Hematopoietic multipotent progenitor cell treated with erythropoietin and hydrocortisone succinate and interleukin-3 and kit ligand, for 4 days (in vitro differentiated cells): ENCODE measurements at places on chromosomes 6 and 20.
A peak's percentile ranks its signal among the peaks of the same experiment; 100 is the strongest.

- no peak for DNase-seq
These were observed 287.0 kb upstream of the STXBP5 start for GRCh38 chr6:146917182-146917581.

GRCh38 chr6:153727885-153728284 is 311.2 kb upstream of the OPRM1 start:
- no peak for DNase-seq

- no peak for DNase-seq
These were observed 525.9 kb upstream of the EYS start for GRCh38 chr6:66232890-66233289.

- DNase-seq = peak; percentile 10
These were observed 34.5 kb upstream of the FERMT1 start for GRCh38 chr20:6157345-6157744.

- DNase-seq = peak; percentile 84
These were observed 5.9 kb downstream of the TP53INP2 start for GRCh38 chr20:34709831-34710567.

- DNase-seq = peak; percentile 69
These were observed 51.8 kb upstream of the MYB start for GRCh38 chr6:135129136-135129856.

- peak; percentile 75 for DNase-seq
These were observed 1.3 kb upstream of the CTCFL start for GRCh38 chr20:57526087-57526884.

GRCh38 chr6:29631209-29631810 is 1.7 kb downstream of the GABBR1 start:
- peak; percentile 45 for DNase-seq

GRCh38 chr6:126650931-126651330 is 311.0 kb downstream of the CENPW start:
- no peak for DNase-seq

DNA sequence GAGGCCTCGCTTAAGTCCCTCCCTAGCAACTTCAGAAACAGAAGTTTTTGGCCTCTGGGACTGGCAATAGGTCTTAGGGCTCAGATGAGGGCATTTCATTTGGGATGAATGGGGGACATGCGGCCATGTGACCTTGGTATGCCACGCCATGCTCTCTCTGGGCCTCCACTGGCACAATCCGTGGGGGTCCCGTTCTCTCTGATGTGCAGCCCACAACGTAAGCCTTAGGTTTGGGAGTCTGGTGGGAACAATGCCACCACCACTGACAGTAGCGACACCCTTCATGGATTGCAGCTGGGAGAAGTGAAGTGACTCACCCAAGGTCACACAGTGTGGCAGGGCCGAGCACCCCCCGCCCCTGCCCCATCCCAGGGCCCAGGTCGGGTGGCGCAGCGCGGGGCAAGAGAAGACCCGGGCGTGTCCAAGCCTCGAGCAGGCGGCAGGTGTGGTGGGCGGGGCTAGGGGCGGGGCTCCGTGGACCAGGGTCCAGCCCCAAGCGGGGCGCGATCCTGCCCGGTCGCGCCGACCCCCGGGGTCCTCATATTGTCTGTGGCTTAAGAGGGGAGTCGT is 864 bp upstream of the CEBPB start:
- peak; percentile 69 for DNase-seq

- no peak for DNase-seq
These were observed 24.7 kb upstream of the ZFAND3 start for GRCh38 chr6:37794825-37795224.

DNA sequence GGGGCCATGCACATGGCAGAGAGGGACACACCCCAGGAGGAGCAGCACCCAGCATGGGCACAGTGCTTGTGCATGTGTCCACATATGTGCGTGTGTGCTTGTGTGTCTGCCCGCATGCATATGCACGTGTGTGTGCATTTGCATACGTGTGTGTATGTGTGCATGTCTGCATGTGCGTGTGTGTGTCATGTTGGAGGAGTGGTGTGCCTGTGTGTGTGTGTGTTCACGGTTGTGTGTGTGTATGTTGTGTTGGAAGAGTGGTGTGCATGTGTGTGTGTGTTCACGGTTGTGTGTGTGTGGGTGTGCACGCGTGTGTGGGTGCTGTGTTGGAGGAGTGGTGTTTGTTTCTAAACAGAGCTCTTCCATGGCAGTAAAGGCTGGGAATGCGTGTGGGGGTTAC is 50.7 kb upstream of the SLCO4A1 start:
- DNase-seq = no peak

DNA sequence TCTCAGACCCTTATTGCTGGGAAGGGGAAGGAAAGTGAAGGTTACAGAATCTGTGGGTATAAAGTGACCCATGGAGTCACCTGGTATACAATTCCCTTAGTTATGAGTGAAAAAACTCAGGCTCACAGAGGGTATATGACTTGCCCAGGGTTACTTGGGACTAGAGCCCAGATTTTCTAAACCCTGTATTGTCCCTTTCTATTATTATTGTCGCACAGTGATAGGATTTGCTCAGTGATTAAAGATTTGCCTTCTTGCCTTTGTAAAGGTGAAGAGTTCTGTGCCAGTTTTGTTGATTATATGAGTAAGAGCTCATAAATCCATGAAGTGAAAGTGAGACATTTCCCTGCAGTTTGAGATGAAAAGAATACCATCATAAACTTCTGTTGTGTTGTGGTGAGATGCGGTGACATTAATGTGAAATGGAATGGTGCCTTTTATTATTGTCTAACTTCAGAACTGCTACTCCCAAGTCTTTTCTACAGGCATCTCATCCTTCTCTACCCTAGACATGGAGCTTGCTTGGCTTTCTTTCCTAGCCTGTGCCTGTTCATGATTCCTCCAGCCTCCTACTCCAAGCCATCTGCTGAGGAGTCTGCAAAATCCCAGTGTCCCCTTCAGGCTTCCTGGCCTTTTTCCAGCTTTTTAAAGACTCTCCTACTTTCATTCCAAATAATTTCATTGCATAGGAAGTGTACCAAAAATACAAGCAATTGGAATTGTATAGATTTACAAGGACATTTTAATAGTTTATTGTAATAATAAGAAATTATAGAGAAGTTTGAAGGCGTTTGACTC is 33.5 kb upstream of the ADIG start:
- DNase-seq = no peak

- no peak for DNase-seq
These were observed 681.2 kb downstream of the PRKN start for GRCh38 chr6:162046324-162046723.

DNA sequence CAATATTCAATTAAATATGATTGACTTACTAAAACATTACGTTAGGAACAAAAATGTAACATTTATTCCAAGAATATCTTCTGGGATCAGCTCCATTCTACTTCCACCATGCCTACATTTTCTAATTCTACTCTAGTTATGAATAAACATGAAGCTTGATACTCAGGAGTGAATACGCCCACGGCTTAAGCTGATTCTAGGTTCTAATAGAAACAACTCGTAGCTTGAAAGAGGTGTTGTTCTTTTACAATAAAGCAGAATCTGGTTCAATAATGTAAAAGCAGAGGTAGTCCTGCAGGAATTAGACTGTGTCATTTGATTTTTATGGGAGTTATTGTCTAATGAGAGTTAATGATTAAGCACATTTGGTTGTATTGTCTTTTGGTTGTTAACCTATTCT is 107.3 kb upstream of the OLIG3 start:
- DNase-seq = no peak

- DNase-seq = no peak
These were observed 24.8 kb downstream of the SNX9 start for GRCh38 chr6:157847846-157848245.

- DNase-seq = no peak
These were observed 27.2 kb upstream of the PNPLA1 start for GRCh38 chr6:36242626-36243025.

- DNase-seq = no peak
These were observed 3.9 kb downstream of the LPIN3 start for GRCh38 chr20:41344477-41344876.

DNA sequence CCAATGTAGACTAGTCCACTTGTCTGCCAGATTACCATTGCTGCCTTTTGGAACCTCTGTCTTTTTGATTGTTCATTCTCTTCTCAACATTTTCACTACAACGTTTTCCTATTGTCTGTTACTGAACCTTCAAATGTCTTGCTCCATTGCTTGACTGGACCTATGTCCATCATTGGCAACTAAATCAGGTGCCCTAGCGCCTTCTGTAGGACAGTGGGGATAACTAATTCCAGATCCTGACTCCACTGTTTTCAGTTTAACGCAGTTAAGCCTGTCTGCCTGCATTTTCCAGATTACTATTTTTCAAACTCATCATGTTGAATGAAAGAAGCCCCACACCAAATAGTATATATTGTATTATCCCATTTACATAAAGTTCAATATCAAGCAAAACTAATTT is 433.6 kb downstream of the RNF144B start:
- DNase-seq = no peak

GRCh38 chr20:35088231-35089145 is 4.1 kb downstream of the TRPC4AP start:
- DNase-seq = peak; percentile 23

- DNase-seq = no peak
These were observed 2.4 kb downstream of the FLRT3 start for GRCh38 chr20:14335052-14335451.

DNA sequence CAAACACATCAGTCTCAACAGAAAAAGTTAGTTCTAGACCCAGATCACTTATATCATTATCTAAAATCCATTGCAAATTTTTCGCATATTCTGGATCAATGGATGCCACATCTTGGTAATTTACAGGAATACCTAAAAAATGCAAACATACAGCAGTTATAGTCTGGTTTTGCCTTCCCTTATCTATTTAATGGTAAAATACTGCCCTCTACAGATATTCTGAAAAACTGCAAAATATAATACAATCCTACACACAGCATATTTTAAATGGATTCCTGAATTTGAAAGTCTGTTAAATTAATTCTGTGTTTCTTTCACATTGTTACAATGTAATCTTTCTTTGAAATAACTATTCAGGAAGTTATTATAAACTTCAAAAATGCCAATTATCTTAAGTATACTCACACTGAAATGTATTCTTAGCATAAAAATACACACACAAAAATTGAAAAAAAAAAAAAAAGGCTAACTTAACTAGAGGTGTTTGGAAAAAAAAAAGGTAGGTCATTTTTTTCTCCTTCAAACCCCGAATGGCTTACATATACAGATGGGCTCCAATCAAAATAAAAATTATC is 88.4 kb downstream of the HACE1 start:
- peak; percentile 67 for DNase-seq
